ENCODE measurements at places on chromosomes 5 and 9.
A peak's percentile ranks its signal among the peaks of the same experiment; 100 is the strongest.

- H3K4me3 ChIP-seq, result no peak overlapping the region
- DNase-seq, result no peak
- H3K4me1 ChIP-seq, result peaks cover 5% of the 10 kb centered on the region
- no peak overlapping the region for H3K27ac ChIP-seq
Observed at GRCh38 chr5:180837478-180837877, 23.6 kb downstream of the ZFP62 start.

DNA sequence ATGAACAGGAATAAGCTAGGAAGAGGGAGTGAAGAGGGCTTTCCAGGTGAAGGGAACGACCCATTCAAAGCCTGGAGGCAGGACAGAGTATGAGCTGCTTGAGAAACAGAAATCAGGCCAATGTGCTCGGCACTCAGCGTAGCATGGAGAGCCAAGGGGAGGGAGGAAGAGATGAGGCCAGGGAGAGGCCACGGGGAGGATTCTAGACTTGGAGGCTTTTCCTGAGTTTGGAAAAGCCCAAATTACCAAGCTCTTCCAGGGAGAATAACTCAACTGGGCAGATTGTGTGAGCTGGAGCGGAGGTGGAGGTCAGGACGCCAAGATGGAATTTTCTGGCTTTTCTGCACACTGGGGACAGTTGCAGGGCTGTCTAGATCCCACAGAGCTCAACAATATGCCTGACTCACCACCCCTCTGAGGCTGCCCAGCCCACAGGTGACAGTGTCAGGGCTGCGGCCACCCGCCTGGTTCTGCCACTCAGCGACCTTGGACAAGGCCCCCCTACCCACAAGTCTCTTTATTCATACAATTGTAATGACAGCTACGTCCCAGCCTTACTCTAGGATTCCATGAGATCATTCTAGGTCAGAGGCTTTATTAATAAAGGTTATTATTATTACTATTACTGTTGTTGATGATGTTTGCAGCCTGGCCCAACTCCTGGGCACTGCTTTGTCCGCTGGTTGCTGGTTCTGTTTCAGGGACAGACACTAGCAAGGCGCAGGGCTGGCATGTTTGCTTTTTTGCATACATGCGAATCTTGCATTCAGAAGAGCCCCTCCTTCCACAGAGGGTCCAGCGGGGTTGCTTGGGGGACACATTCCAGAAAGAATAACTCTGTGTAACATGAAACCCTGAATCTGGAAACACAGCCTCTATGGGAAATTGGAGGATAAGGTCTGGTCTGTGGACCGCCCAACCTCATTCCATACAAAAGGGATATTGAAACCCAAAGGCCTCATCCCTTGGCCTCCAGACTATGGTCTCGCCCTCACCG lies 9.4 kb upstream of the LMX1B start:
- peak; percentile 69 for DNase-seq
- H3K27me3 ChIP-seq, result no peaks in the 10 kb centered on the region
- no peaks in the 10 kb centered on the region for H3K36me3 ChIP-seq
- H3K4me3 ChIP-seq, result no peak overlapping the region
- no peak overlapping the region for H3K27ac ChIP-seq

GRCh38 chr9:89006267-89006666 lies 15.0 kb downstream of the S1PR3 start:
- no peak for DNase-seq
- H3K4me3 ChIP-seq, result no peak overlapping the region
- H3K27ac ChIP-seq, result no peak overlapping the region
- no peaks in the 10 kb centered on the region for H3K27me3 ChIP-seq
- H3K4me1 ChIP-seq, result peaks cover 2% of the 10 kb centered on the region

DNA sequence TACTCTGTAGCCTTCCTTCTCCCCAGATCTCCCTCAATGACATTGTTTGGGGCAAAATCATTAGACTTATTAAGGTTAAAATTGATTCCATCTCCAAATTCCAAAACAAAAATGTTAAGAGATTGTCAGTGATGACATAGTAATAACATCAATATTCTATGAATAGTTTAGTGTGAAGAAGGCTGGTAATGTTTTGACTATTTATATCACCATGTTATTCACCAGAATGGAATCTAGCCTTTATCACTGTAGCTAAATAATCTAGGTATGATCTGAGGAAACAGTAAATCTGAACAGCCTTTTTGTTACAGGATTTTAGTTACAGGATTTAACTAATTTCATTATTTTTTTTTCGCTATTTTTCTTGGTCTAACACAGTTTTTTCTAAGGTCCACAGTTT lies 929 bp upstream of the PLPP6 start:
- H3K36me3 ChIP-seq, result no peaks in the 10 kb centered on the region
- H3K4me3 ChIP-seq, result no peak overlapping the region
- no peaks in the 10 kb centered on the region for H3K27me3 ChIP-seq
- no peak overlapping the region for H3K27ac ChIP-seq
- no peak for DNase-seq
- peaks cover 44% of the 10 kb centered on the region for H3K4me1 ChIP-seq

- H3K4me1 ChIP-seq, result no peaks in the 10 kb centered on the region
- H3K27me3 ChIP-seq, result no peaks in the 10 kb centered on the region
- H3K27ac ChIP-seq, result no peak overlapping the region
- DNase-seq, result no peak
Observed at GRCh38 chr9:80125731-80126264, 554.0 kb downstream of the TLE4 start.

GRCh38 chr5:148466236-148466580 lies 82.5 kb downstream of the FBXO38 start:
- H3K36me3 ChIP-seq, result no peaks in the 10 kb centered on the region
- H3K4me1 ChIP-seq, result no peaks in the 10 kb centered on the region
- no peak overlapping the region for H3K4me3 ChIP-seq
- H3K27me3 ChIP-seq, result no peaks in the 10 kb centered on the region
- H3K27ac ChIP-seq, result no peak overlapping the region

- no peak overlapping the region for H3K27ac ChIP-seq
- no peak overlapping the region for H3K4me3 ChIP-seq
- H3K27me3 ChIP-seq, result no peaks in the 10 kb centered on the region
- H3K36me3 ChIP-seq, result no peaks in the 10 kb centered on the region
- no peaks in the 10 kb centered on the region for H3K4me1 ChIP-seq
Observed at GRCh38 chr5:18802336-18802735, 1168.1 kb downstream of the TAF11L14 start.

GRCh38 chr5:42825422-42826148 lies 13.9 kb upstream of the SELENOP start:
- no peak overlapping the region for H3K4me3 ChIP-seq
- peak; percentile 44 for DNase-seq
- no peak overlapping the region for H3K27ac ChIP-seq
- no peaks in the 10 kb centered on the region for H3K36me3 ChIP-seq
- H3K4me1 ChIP-seq, result no peaks in the 10 kb centered on the region

DNA sequence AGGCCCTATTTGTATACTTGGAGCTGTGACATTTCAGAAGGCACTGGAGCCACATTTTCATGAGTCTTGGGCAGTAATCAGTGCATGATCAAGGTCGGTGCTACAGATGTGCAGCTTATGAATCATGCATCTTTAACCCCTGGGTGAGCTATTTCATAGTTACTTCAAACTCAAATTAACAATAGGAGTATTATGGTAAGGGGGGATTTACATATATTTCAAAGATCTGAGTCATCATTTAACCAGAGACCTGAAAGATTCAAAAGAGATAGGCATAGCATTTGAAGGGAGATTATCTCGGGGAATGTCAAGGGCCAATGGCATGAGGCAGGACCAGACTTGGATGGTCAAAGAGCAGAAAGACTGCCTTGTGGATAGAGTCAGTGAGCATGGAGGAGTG lies 169.0 kb upstream of the GRIN3A start:
- DNase-seq, result no peak
- H3K4me1 ChIP-seq, result no peaks in the 10 kb centered on the region
- no peak overlapping the region for H3K27ac ChIP-seq
- H3K27me3 ChIP-seq, result no peaks in the 10 kb centered on the region
- H3K4me3 ChIP-seq, result no peak overlapping the region

GRCh38 chr9:8723195-8723594 lies 923.6 kb upstream of the DMAC1 start:
- H3K4me3 ChIP-seq, result no peak overlapping the region
- no peaks in the 10 kb centered on the region for H3K36me3 ChIP-seq
- no peak for DNase-seq
- H3K27me3 ChIP-seq, result no peaks in the 10 kb centered on the region

GRCh38 chr9:125296843-125297372 lies 35.3 kb downstream of the GAPVD1 start:
- H3K27ac ChIP-seq, result peak overlapping the region; percentile 39
- H3K27me3 ChIP-seq, result no peaks in the 10 kb centered on the region
- H3K36me3 ChIP-seq, result no peaks in the 10 kb centered on the region

GRCh38 chr9:109907810-109908458 lies 127.9 kb downstream of the PALM2AKAP2 start:
- H3K4me3 ChIP-seq, result no peak overlapping the region
- H3K4me1 ChIP-seq, result peaks cover 47% of the 10 kb centered on the region
- H3K27ac ChIP-seq, result peak overlapping the region; percentile 58
- H3K36me3 ChIP-seq, result no peaks in the 10 kb centered on the region
- no peaks in the 10 kb centered on the region for H3K27me3 ChIP-seq

GRCh38 chr5:178425621-178426068 lies 164.5 kb downstream of the COL23A1 start:
- H3K4me3 ChIP-seq, result no peak overlapping the region
- peaks cover 4% of the 10 kb centered on the region for H3K4me1 ChIP-seq
- no peaks in the 10 kb centered on the region for H3K27me3 ChIP-seq

DNA sequence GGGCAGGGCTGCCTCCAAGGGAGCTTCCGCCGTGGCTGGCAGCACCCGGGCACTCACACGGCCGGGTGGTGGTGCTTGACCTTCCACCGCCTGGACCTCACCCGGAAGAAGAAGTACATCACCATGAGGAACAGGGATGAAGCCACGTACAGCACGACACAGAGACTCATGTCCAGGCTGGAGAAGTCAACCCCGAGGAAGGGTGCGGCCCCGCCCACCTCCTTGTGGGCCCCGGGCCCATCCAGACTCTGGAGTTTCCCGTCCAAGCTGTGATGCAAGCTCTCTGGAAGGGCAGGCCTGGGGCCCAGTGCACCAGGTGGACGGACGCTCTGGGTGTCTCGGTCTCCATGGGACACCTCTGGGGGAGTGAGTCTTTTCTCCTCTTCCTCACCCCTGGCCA lies 3.7 kb upstream of the LHX3 start:
- no peak overlapping the region for H3K4me3 ChIP-seq
- H3K36me3 ChIP-seq, result peaks cover 35% of the 10 kb centered on the region
- no peak overlapping the region for H3K27ac ChIP-seq
- H3K27me3 ChIP-seq, result peaks cover 17% of the 10 kb centered on the region
- no peaks in the 10 kb centered on the region for H3K4me1 ChIP-seq

DNA sequence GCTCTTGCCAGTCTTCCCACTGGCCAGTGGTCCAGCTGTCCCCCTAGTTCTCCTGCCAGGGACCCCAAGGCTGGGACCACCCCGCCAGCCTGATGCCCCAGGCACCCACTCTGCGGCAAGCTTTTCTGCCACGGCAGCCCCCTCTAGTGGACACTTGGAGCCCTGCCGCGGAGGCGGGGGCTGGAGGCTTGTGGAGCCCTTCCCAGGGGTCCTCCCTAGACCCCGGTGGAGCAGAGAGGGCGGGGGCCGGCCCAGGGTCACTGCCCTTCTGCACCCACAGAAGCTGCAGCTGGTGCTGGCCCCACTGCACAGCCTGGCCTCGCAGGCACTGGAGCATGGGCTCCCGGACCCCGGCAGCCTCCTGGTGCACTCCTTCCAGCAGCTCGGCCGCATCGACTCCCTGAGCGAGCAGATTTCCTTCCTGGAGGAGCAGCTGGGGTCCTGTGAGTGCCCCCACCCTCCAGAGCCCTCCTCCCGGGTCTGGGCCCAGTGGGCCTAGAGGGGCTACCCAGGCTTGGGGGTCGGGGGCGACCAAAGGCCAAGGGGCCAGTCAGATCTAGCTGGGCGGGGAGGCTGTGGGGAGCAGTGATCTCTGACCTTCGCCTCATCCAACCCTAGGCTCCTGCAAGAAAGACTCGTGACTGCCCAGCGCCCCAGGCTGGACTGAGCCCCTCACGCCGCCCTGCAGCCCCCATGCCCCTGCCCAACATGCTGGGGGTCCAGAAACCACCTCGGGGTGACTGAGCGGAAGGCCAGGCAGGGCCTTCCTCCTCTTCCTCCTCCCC lies 9.1 kb downstream of the EGFL7 start:
- peak overlapping the region; percentile 91 for H3K27ac ChIP-seq
- H3K4me1 ChIP-seq, result peaks cover 33% of the 10 kb centered on the region
- no peak for DNase-seq
- peak overlapping the region; percentile 59 for H3K4me3 ChIP-seq

- no peak overlapping the region for H3K4me3 ChIP-seq
- H3K36me3 ChIP-seq, result no peaks in the 10 kb centered on the region
- H3K27me3 ChIP-seq, result no peaks in the 10 kb centered on the region
- H3K27ac ChIP-seq, result no peak overlapping the region
- no peak for DNase-seq
Observed at GRCh38 chr5:35205186-35205585, 25.1 kb downstream of the PRLR start.

DNA sequence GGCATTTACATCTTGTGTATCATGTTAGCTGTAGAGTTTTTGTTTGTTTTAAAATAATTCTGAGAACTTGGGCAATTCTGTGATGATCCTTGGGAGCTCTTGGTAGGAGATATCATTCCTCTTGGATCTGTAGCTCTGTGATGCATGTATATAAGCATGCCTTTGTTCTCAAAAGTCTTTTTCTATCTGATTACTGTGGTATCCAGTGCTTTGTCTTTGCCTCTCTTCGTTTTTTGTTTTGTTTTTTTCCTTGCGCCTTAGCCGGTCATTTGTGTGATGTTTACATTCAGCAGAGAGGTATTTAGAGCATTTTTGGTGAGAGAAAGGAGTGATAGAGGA lies 110.0 kb downstream of the PAM start:
- H3K4me3 ChIP-seq, result peak overlapping the region; percentile 49
- H3K27ac ChIP-seq, result peak overlapping the region; percentile 74
- peaks cover 30% of the 10 kb centered on the region for H3K4me1 ChIP-seq
- DNase-seq, result no peak
- H3K27me3 ChIP-seq, result no peaks in the 10 kb centered on the region

DNA sequence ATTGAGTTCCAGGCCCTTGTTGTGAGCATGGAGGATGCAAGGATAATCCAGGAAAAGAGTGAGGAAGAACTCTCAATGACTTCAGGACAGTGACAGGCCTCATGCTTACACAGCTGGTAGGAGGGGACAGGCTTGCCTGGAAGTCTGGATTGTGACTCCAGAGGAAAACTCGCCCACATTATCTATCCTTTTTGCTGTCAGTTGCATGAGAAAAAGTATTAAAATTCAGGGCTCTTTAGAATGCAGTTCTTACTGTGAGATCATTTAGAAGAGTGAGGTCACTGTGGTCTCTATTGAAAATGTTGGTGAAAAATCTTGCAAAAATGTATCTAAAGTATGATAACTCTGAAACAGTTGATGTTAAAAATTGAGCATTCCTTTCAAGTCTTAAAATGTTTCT lies 30.5 kb downstream of the NTRK2 start:
- H3K4me3 ChIP-seq, result no peak overlapping the region
- no peak overlapping the region for H3K27ac ChIP-seq
- H3K27me3 ChIP-seq, result no peaks in the 10 kb centered on the region
- no peaks in the 10 kb centered on the region for H3K36me3 ChIP-seq

- no peaks in the 10 kb centered on the region for H3K27me3 ChIP-seq
- DNase-seq, result no peak
- no peaks in the 10 kb centered on the region for H3K4me1 ChIP-seq
- H3K4me3 ChIP-seq, result no peak overlapping the region
Observed at GRCh38 chr9:91536211-91536691, 112.6 kb upstream of the NFIL3 start.

GRCh38 chr5:9761706-9762105 lies 131.6 kb upstream of the TAS2R1 start:
- no peaks in the 10 kb centered on the region for H3K27me3 ChIP-seq
- H3K27ac ChIP-seq, result no peak overlapping the region
- DNase-seq, result no peak
- H3K4me1 ChIP-seq, result no peaks in the 10 kb centered on the region
- H3K4me3 ChIP-seq, result no peak overlapping the region
- no peaks in the 10 kb centered on the region for H3K36me3 ChIP-seq

- H3K4me3 ChIP-seq, result no peak overlapping the region
- H3K27ac ChIP-seq, result no peak overlapping the region
- no peaks in the 10 kb centered on the region for H3K36me3 ChIP-seq
- no peaks in the 10 kb centered on the region for H3K27me3 ChIP-seq
- no peak for DNase-seq
Observed at GRCh38 chr9:98794802-98795201, 1.6 kb downstream of the ANKS6 start.

Measured in upper lobe of left lung (tissue), 6 donors.